ENCODE measurements at places on chromosomes 5 and 9. TPM values are rescaled to one million over a fixed set of nuclear protein-coding genes. Genes with fewer than 3 reads are reported as not detected.
A peak's percentile ranks its signal among the peaks of the same experiment; 100 is the strongest.

Gene DBH
- total RNA-seq = not detected

GRCh38 chr5:848671-849111 is 2.1 kb downstream of the ZDHHC11 start:
- no peak for DNase-seq

- DNase-seq = peak; percentile 52
Measured at GRCh38 chr5:144183254-144183889, 12.7 kb downstream of the KCTD16 start.

- peak; percentile 25 for DNase-seq
Measured at GRCh38 chr9:33157960-33158842, 8.9 kb downstream of the B4GALT1 start.

- no peak for DNase-seq
Measured at GRCh38 chr9:129471201-129472019, 149.5 kb downstream of the C9orf50 start.

GRCh38 chr9:13234932-13235331 is 44.6 kb downstream of the MPDZ start:
- no peak for DNase-seq

Gene FOXD4L6
- under 0.01 TPM for total RNA-seq

Gene DAB2IP
- 47.9 TPM for total RNA-seq

GRCh38 chr9:107976767-107977166 is 487.2 kb upstream of the KLF4 start:
- DNase-seq = peak; percentile 72

- peak; percentile 47 for DNase-seq
Measured at GRCh38 chr9:136996361-136997292, at the start of gene CLIC3. CLIC3 (minus strand) TSS chr9:136996568; CDS start chr9:136996543, 25 bp downstream.

- no peak for DNase-seq
Measured at GRCh38 chr9:100637787-100638186, 59.9 kb downstream of the CAVIN4 start.

Gene IL5
- total RNA-seq = not detected

DNA sequence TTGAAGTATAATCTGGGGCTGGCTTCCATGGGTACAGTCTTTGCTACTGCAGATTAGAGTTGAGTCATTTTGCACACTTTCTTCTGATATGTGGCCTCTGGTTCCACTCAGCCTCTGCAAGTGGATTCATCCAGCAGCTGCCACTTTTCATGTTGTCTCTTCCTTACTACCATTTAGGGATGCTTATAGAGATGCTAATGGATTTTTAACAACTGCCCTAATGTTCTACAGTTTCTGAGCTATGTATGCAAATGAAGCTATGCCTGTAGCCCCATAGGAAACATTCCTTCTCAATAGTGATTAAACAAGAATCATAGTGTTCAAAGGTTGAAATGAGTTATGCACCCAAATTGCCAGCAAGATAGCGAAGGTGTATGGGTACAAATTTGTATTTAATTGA is 456.0 kb upstream of the ITGA1 start:
- no peak for DNase-seq

GRCh38 chr5:118968925-118969375 is 19.4 kb downstream of the DTWD2 start:
- DNase-seq = no peak

Gene AFF4
- 95.0 TPM for total RNA-seq

GRCh38 chr9:98983295-98984268 is 39.9 kb downstream of the COL15A1 start:
- DNase-seq = peak; percentile 96

GRCh38 chr5:123806644-123807043 is 294.7 kb downstream of the CSNK1G3 start:
- DNase-seq = no peak

- peak; percentile 40 for DNase-seq
Measured at GRCh38 chr9:121609822-121610637, 41.4 kb upstream of the DAB2IP start.

Gene TERT
- total RNA-seq = not detected

- no peak for DNase-seq
Measured at GRCh38 chr5:172891716-172892421, 57.8 kb downstream of the ERGIC1 start.

DNA sequence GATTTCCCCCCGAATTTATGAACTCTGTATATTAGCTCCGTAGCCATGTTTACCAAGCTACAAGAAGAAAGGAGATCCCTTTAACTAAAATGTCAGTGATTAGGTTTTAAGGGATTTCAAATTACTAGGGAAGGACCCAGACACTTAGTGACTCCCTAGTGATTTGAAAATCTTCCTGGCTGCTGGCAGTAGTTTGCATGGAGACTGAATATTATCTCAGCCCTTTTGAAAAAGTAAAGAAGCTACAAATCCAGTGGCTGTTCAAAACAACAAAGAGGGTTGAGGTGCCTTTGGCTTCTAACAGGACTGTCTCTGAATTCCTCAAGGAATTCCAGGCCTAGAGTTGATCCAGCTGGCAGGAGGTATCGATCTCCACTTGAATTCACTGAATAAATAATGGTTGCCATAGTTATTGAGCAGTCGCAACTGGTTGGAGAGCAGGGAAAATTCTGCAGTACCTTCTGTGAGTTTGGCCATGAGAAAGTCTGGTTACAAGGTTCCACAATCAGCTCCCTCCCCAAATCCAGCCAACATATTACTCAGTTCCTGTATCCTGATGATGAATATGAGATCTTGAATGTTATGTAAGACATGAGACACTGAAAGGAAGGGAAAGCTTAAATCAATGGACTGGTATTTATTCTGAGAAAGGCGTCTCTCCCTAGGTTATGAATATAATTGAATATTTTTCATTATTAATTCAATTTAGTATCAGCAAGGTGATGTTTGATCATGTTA is 37.7 kb downstream of the NR4A3 start:
- no peak for DNase-seq

- DNase-seq = no peak
Measured at GRCh38 chr9:99814359-99814758, 7.3 kb upstream of the NR4A3 start.

DNA sequence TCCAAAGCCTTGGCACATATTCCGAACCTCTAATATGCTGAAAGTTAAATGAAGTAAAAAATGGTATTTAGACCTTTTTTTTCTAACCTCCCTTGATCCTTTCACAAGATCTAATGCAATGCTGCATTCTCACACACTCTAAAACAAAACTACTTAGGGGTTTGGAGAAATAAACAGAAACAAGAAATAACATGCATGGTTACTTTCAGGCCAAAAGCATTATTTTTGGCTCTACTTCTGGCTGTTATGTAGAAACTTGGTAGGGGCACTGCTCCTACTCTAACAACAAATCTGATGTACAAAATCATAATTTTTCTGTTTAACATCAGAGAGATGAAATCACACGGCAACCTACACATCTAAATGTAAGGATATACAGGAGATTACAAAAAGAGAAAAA is 51.2 kb downstream of the CHD1 start:
- DNase-seq = no peak

DNA sequence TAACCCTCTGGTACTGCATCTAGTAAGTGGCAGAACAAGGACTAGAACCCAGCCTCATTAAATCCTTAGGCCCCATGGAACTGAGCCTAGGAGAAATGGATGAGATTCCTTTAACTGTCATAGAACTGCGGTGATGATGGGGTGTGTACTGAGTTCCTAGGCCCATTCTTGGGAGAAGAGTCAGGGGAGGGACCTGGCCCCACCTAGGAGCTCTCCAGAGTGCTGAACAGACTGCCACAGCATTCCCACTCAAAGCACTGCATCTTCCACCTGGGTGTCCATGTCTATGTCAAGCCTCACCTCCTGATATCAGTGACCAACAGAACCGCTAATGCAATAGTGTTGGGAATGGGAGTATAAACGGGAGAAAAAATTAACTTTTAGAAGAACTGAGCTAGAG is 36.6 kb downstream of the TTLL11 start:
- peak; percentile 5 for DNase-seq
